IMR-90 (cell line): ENCODE measurements at places on chromosomes 5 and 9. TPM values are rescaled to one million over a fixed set of nuclear protein-coding genes. Genes with fewer than 3 reads are reported as not detected.
A peak's percentile ranks its signal among the peaks of the same experiment; 100 is the strongest.

DNA sequence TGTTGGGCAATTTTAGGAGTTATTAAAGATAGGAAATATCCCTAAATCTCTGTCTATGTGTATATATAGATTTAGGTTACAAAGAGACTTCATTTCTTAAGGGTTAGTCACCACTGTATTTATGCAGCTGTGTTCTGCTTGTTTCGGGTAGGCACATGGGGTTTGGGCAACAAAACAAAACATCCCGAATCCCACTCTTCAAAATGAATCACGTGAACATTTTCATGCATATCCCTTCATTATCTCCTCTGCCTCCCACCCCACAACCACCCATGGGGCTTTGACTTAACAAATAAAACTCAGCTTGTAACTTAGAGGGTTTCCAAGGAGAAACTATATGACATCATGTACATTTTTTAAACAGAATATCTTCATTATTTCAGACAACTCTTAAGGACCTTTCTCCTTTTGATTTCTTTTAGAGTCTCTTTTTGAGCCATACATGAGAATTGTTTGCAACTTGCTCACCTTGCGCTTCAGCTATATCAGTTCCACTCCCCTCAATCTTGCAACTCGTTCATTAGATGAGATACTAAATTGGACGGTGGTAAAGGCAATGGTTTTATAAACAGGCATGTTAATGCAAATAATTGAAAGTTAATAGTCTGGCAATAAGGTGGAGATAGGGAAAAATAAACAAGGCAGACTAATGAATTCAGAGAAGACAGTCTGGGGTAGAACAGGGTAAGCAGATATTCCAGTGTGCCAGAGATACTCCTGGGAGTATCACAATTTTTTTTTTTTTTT is 136.7 kb downstream of the CD180 start:
- H3K4me1 ChIP-seq, result peaks cover 5% of the 10 kb centered on the region
- H3K36me3 ChIP-seq, result no peaks in the 10 kb centered on the region
- peak overlapping the region; percentile 21; the same call in 1 of the 2 replicates for H3K27ac ChIP-seq
- peak; percentile 89 for DNase-seq

DNA sequence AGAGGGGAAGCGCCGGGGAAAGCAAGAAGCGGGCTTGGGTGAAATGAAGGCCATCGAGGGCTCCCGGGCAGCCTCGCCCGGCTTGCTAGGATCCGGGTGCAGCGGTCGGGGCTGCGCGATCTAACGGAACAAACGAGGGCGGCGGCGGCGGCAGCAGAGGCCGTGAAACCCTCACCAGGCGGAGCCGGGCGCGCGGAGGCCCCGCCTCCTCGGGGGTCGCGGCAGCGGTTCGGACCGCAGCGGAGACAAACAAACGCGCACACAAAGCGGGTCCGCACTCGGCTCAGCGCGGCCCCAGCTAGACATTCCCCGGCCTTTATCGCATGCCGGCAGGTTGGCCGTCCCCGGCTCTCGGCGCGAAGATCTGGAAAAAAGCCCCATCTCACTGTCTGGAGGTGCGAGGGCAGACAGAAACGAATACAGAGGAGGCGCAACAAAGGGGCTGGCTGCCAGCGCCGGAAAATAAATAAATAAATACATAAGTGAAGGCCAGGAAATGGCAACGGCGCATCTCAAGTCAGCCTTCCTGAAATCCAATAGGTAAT is 10.5 kb upstream of the TRIM36 start:
- H3K4me1 ChIP-seq, result peaks cover 2% of the 10 kb centered on the region; the same call in 1 of the 2 replicates
- H3K27ac ChIP-seq, result no peak overlapping the region
- peaks cover 62% of the 10 kb centered on the region for H3K27me3 ChIP-seq
- H3K36me3 ChIP-seq, result no peaks in the 10 kb centered on the region

The NR5A1 gene
- not detected in 2 replicates for total RNA-seq

GRCh38 chr5:26430323-26430722 is 608.1 kb downstream of the CDH9 start:
- no peaks in the 10 kb centered on the region for H3K4me1 ChIP-seq
- no peak overlapping the region for H3K4me3 ChIP-seq
- H3K27me3 ChIP-seq, result no peaks in the 10 kb centered on the region
- H3K27ac ChIP-seq, result no peak overlapping the region
- H3K36me3 ChIP-seq, result no peaks in the 10 kb centered on the region
- DNase-seq, result no peak

The PCDHA4 gene
- total RNA-seq, result under 0.01 and 0.28 TPM in 2 replicates

GRCh38 chr9:121498150-121498486 is 1.5 kb downstream of the GGTA1 start:
- H3K4me3 ChIP-seq, result no peak overlapping the region
- H3K4me1 ChIP-seq, result peaks cover 5% of the 10 kb centered on the region; the same call in 1 of the 2 replicates
- peak; percentile 72 for DNase-seq
- no peaks in the 10 kb centered on the region for H3K36me3 ChIP-seq
- peaks cover 38% of the 10 kb centered on the region for H3K27me3 ChIP-seq
- H3K27ac ChIP-seq, result no peak overlapping the region

DNA sequence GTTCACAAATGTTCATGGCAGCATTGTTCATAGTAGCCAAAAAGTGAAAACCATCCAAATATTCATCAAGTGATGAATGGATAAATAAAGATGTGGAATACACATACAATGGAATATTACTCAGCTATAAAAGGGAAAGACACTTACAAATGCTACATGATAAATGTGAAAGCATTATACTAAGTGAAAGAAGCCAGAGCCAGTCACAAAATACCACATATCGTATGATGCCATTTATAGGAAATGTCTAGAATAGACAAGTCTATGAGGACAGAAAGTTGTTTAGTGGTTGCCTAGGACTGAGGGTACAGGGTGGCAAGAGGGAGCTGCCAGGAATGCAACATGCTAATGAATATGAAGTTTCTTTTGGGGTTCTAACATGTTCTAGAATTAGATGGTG is 148.7 kb downstream of the DEPDC1B start:
- no peaks in the 10 kb centered on the region for H3K36me3 ChIP-seq
- H3K4me1 ChIP-seq, result no peaks in the 10 kb centered on the region
- no peak for DNase-seq

The BTNL9 gene
- not detected in 2 replicates for total RNA-seq

GRCh38 chr9:85079349-85079748 is 409.8 kb downstream of the NTRK2 start:
- no peak for DNase-seq
- no peaks in the 10 kb centered on the region for H3K36me3 ChIP-seq
- H3K4me3 ChIP-seq, result no peak overlapping the region
- H3K27me3 ChIP-seq, result no peaks in the 10 kb centered on the region
- H3K27ac ChIP-seq, result no peak overlapping the region

The NME5 gene
- total RNA-seq, result under 0.01 and 0.18 TPM in 2 replicates

GRCh38 chr5:143923634-143924266 is 111.8 kb downstream of the HMHB1 start:
- DNase-seq, result peak; percentile 66
- H3K36me3 ChIP-seq, result no peaks in the 10 kb centered on the region
- peak overlapping the region; percentile 59 for H3K27ac ChIP-seq
- H3K27me3 ChIP-seq, result no peaks in the 10 kb centered on the region

- H3K27me3 ChIP-seq, result no peaks in the 10 kb centered on the region
- DNase-seq, result no peak
- H3K36me3 ChIP-seq, result no peaks in the 10 kb centered on the region
- no peak overlapping the region for H3K4me3 ChIP-seq
These were observed 213.4 kb downstream of the PTTG1 start for GRCh38 chr5:160635046-160635445.

- no peak for DNase-seq
- peaks cover 3% of the 10 kb centered on the region; the same call in 1 of the 2 replicates for H3K36me3 ChIP-seq
- H3K4me1 ChIP-seq, result no peaks in the 10 kb centered on the region; the same call in 1 of the 2 replicates
- no peak overlapping the region for H3K4me3 ChIP-seq
These were observed 91.1 kb downstream of the PRDM6 start for GRCh38 chr5:123180178-123180577.
